ENCODE measurements at places on chromosomes 12 and 14.
A peak's percentile ranks its signal among the peaks of the same experiment; 100 is the strongest.

- no peak for DNase-seq
Measured at GRCh38 chr12:8871068-8871467, 43.2 kb upstream of the PHC1 start.

DNA sequence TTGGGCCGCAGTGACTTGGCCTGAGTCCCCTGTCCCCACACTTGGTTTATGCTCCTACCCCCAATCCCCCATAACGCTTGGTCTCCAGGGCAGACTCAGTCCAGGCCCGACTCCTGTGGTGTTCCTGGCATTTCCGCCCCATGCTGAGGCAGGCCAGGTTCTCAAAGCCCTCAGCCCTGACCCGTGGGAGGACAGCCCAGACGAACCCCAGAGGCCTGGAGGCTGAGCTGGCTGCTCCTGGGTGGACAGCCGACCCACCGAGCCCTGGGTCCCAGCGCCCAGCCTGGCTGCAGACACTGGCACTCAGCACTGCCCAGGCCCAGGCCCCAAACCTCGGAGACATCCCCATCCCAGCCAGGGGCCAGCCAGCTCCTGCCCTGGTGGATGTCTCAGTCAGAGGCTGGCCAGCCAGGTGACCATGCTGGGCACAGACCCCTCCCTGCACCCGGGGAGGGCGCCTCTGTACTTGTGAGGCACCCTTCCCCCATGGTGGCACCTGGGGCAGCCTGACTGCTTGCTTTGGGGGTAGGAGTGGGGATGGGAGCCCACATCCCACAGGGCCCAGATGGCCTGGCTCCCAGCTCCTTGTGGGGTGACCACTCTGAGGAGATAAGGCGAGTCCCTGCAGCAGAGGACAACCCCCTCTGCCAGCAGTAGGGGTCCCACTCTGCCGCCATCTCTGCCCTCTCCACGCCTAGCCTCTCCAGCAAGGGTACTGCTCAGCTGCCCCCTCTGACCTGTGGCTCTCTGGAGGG lies 1.4 kb downstream of the PLD4 start:
- no peak for DNase-seq

- DNase-seq: no peak
Measured at GRCh38 chr14:84937449-84937848, 592.5 kb upstream of the FLRT2 start.

DNA sequence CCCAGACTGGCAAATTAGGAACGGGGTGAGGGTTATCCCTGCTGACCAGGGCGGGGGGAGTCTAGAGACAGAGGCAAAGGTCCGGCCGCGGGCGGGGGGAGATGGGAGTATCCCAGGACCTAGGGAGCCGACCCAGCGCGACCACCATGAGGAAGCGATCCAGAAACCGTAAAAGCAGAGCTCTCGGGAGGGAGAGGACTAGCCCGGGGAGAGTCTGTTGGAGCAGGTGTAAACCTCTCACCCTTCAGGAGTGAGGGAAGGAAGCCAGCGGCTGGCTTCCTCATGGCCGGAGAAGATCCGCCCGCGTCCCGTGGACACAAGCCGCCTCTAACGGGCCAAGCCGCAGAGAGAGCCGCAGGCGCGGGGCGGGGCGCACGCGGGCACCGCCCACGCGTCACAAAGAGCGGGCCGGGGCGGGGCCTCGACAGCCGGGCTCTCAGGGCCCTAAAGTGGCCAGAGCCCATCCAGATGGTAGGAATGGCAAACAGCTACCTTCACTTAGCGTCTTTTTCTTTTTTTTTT lies at the start of gene ACRBP:
TSS of gene ACRBP (minus strand) at position 350 of the 522 bp plus-strand sequence. CDS start at position 284, 66 bp downstream.
- peak; percentile 76 for DNase-seq

DNA sequence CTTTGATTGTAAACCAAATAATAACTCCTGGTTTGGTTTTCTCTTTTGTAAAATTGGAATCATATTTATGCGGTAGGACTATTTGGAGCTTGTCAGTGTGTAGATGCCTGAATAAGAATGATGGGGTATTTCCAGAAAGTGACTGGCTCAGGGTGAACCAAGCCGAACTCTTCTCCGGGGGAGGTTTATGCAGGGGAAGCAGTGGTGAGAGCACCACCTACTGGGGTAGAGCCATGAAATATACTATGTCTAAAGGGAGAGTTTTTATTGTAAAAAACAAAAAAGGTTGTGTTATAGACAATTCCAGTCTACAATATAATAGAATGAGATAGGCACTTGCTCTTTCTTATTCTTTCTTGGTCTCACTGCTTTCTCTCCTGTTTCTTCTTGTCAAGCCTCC lies 222.9 kb upstream of the SLC16A7 start:
- no peak for DNase-seq

GRCh38 chr12:29992366-29992765 lies 208.6 kb upstream of the TMTC1 start:
- no peak for DNase-seq

DNA sequence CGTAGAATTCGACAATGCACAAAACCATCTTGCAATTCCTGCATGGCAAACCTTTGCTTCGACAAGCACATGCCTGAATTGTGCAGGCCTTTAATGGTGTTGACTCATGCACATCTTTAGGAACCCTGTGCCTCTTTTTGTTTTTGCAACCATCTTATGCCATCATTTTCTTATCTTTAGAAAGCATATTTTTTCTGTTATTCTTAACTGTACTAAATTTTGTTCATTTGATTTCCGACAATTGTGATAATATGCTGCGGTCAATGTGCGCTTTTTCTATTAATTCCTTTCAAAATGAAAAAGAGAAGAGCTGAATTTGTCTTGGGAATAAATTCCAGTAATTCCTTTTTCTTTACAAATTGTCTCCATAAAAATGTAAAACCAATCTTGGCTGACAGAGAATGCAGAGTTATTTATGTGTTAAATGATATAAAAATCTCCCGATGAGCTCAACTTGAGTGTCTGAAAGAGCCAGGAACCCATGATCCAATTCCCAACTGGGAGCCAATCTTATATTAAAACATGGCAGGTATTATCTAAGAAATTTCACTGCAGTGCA lies 20.1 kb upstream of the CDK17 start:
- no peak for DNase-seq

DNA sequence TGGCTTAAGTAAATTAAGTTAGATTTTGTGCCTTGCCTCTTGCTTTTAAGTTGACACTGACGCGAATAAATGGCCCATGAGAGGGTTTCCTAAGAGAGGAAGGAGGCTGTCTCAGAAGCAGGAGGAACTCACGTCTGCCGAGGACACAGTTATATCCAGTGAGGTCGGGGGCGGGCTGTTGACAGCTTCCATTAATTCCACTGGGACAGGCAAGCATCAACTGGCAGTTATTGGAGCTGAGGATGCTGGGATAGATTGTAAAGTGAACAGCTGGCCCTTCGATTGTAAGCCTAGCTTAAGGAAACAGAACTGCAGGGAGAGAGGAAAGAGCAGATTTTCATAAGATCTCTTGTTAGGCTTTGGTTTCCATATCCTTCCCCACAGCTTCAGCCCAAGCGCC lies 399.2 kb downstream of the IPO8 start:
- no peak for DNase-seq

- DNase-seq: no peak
Measured at GRCh38 chr12:12985817-12986408, 14.2 kb downstream of the HEBP1 start.

DNA sequence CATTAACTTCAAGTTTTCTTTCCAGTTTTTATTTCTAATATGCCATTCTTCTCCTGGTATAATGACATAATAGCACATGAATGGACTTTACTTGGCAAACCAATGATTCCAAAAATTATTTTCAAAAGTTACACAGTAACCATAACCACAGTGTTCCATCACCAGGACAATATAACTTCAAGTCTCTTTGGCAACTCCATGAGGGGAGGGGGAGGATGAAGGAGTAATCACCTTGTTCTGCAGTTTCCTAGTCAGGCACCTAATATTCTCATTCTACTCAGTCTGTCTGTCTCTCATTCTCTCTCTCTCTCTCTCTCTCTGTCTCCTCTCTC lies 66.6 kb downstream of the BTG1 start:
- DNase-seq: no peak

- no peak for DNase-seq
Measured at GRCh38 chr14:88901189-88901588, 76.7 kb downstream of the TTC8 start.

- no peak for DNase-seq
Measured at GRCh38 chr12:1351926-1352325, 242.5 kb downstream of the FBXL14 start.

DNA sequence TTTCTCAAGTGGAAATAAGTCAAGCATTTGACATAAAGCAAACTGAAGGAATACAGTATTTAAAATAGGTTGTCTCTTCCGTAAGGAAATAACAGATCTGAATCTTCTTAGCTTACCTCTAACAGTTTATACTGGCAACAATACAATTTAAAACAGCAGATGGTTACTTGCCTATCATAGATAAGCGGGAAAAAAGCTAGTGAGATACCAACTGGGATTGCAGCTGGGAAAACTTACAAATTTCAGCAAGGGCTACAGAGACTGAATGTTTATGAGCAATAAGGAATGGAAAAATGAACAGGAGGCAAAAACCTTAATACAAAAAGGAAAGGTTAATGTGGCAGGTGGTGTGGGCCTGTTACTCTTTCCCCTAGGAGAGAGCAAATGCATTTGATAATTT lies 220.0 kb downstream of the RASSF9 start:
- DNase-seq: no peak

- DNase-seq: no peak
Measured at GRCh38 chr14:80483331-80483730, 272.0 kb upstream of the DIO2 start.

DNA sequence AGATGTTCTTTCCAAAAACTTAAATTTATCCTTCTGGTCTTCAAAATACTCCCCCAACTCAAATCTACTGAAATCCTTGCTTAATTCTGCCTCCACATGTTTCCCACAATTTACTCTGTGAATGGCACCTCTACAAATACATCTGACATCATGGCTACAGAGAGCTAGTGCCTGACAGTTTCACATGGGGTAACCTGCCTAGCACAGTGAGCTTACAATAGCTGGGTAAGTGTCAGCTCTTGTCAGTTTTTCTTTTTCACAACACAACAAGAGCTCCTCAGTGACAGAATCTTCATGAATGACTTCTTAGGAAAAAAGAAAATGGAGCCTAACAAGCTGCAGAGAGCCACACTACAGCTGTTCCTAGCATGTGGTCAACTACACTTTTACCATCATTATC lies 54.4 kb downstream of the NIN start:
- no peak for DNase-seq

- DNase-seq: no peak
Measured at GRCh38 chr14:57293866-57294837, 25.4 kb downstream of the AP5M1 start.

GRCh38 chr12:117596968-117597367 lies 235.5 kb upstream of the NOS1 start:
- no peak for DNase-seq

GRCh38 chr14:72801836-72802587 lies 91.9 kb downstream of the DPF3 start:
- DNase-seq: no peak

GRCh38 chr14:102058146-102058545 lies 28.7 kb downstream of the HSP90AA1 start:
- no peak for DNase-seq

GRCh38 chr12:52787324-52788191 lies 8.4 kb downstream of the KRT3 start:
- DNase-seq: peak; percentile 2

GRCh38 chr14:66036547-66036946 lies 449.6 kb upstream of the CCDC196 start:
- DNase-seq: no peak

DNA sequence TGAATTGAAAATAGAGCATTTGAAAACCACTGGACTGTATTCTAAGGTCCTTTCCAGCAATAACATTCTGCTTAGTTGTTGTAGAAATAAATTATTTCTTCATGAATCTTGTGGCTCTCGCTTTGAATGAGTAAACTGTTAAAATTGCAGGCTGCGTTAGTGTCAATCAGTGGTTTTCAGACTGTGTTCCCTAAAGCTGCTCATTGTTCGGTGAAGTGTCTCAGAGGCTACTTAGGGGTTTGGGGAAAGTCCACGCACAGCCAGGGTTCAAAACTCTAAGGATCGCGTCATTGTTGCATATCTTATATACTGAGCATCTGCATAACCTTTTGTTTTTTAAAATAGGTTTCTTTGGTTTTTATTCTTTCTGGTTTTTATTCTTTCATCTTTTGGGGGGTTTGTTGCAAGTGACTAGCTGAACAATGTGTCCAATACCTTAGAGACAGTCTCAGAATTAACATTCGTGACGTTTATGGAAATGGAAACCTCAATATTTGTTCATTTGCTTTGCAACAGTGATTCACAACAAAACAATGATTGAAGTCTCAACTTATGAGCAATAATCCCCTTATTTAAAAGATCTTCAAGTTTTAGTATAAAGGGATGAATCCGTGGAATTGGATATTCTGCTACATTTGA lies 108.1 kb downstream of the TTLL5 start:
- DNase-seq: no peak

GRCh38 chr14:75906680-75907280 lies 75.0 kb downstream of the TGFB3 start:
- DNase-seq: peak; percentile 29

DNA sequence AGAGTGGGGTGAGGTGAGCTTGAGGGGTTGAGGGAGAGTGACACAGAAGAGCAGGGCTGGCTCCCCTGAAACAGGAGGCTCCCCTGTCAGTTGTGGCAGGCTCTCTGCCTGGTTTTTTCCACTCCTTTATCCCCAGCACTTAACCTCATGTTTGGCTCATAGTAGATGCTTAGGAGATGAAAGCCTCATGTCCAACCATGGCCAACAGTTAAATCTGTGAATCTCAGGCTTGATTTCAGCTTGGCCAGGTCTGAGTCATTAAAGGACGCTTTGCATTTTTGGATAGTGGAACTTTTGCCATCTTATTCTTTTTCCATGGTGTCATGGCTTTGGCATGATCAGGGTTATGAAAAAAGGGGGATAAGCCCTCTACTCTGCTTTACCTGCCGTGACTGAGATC lies 117.2 kb downstream of the CACNA1C start:
- no peak for DNase-seq

- DNase-seq: peak; percentile 75
Measured at GRCh38 chr12:7989827-7990491, 42.6 kb upstream of the FOXJ2 start.

DNA sequence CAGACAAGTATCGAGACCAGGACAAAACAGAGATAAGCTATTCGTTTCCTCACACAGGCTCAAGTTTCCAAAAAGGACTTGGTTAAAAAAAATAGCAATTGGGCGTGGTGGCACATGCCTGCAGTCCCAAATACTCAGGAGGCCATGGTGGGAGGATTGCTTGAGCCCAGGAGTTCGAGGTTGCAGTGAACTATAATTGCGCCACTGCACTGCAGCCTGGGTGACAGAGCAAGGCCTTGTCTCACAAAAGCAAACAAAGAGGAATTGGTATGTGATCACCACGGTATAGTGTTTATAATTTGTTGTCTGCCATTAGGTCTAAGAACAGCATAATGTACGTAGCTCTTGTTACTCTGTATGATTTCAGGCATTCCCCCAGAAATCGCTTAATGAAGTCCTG lies 175.3 kb downstream of the DERA start:
- peak; percentile 18 for DNase-seq

DNA sequence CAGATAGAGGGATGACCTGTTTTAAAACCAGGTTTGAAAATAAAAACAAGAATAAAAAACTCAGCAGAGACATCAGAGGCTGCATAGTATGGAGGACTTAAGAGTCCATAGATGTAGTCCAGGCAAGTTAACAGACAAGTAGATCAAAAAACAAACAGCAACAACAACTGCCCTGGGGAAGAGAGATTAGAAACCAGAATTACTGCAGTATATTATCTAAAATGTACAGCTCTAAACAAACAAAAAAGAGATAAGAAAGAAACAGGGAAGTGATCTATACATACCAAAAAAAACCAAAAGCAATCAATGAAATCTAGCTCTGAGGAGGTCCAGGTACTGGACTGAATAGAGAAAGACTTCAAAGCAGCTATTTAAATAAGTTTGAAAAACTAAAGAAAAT lies 48.8 kb downstream of the ACSM4 start:
- no peak for DNase-seq

GRCh38 chr12:28770322-28770721 lies 378.8 kb upstream of the FAR2 start:
- no peak for DNase-seq
